Stimulated activated CD8-positive, alpha-beta memory T cell treated with anti-CD3 and anti-CD28 coated beads, Interleukin-7, amount 100 ng/mL, for 24 hours (primary cell): ENCODE measurements at places on chromosomes 5 and 9.

- no peak for DNase-seq
These were observed 153.6 kb downstream of the DRD1 start for GRCh38 chr5:175290379-175290778.

DNA sequence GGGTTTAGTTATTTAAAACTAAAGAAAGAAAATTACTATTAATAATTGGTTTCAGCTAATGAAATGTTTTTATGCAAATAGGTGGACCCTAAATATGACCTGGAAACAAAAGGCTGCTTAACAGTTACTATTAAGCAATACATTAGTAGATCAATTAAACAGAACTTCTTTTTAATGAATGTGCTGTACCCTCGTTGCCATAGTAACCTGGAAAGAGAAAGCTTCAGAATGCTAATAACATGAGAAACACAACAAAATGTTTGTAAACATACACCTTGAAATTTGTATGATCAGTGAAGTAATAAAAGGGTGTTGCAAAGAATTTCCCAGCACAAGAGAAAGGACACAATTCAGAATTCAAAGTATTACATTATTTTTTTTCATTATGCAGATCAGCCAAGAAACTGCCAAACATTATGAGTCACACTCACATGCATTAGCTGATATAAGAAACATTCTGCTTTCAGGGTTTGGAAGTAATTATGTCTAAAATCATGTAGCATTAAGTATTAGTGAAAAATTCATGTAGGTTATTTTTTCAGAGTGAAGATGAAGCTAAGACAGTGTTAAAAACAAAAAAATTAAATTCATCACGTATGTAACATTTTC lies 348.3 kb downstream of the ISL1 start:
- DNase-seq = no peak

DNA sequence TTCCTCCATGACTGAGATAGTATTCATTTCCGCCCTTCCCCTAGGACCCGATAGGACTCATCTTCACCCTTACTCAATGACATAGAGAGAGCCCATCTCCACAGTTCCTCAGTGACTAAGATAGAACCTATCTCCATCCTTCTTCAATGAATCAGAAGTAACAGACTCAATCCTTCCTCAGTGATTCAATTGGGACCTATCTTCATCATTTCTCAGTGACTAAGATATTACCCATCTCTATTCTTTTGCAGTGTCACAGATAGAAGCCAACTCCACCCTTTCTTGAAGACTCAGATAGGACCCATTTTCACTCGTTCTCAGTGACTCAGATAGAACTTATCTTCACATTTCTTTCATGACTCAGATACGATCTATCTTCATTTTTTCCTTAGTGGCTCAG lies 164.6 kb downstream of the FBXO4 start:
- no peak for DNase-seq

DNA sequence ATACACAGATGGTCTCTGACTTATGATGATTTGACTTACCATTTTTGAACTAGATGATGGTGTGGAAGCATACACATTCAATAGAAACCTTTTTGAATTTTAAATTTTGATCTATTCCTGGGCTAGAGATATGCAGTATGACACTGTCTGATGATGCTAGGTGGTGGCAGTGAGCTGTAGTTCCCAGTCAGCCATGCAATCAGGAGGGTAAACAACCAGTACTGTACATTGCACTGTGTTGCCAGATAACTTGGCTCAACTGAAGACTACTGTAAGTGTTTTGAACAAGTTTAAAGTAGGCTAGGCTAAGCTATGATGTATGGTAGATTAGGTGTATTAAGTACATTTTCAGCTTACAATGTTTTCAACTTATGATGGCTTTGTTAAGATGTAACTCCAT lies 859.1 kb upstream of the ARRDC3 start:
- DNase-seq = no peak

DNA sequence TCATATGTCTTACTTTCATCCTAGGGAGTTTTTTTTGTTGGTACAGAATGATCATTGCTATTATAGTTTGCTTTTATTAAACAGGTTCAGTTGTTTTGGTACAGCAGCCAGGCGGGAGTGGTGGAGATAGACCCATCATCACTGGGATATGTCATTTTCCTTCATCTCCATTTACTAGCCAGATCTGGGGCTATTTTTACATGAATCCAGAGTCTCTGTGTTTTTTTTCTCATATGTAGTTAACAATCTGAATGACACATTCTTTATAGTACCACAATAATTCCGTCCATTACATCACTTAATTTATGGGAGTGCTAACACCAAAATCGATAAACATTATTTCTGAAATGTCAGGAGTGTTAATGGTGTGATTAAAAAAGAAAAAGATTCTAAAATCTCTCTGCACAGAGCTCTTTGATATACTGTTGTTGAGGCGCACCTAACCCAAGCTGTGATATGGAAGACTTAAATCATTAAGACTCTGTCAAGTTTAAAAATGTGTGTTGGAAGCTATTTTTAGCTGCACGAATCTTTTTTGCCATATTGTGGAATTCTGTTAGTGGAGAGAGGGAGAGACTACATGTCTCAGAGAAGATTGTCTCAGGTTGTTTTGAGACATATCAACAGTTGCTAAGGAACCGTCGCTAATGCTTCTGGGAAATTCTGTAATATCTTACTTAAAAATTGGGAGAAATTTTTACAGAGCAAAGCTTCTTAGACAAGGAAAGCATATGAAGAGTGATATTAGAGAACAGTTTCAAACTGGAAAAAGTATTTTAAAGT lies 59.6 kb downstream of the RPS23 start:
- no peak for DNase-seq

GRCh38 chr5:59685793-59686192 lies 207.7 kb downstream of the PDE4D start:
- no peak for DNase-seq
